MV-4-11 (cell line): ENCODE measurements at places on chromosomes 6 and 20.

DNA sequence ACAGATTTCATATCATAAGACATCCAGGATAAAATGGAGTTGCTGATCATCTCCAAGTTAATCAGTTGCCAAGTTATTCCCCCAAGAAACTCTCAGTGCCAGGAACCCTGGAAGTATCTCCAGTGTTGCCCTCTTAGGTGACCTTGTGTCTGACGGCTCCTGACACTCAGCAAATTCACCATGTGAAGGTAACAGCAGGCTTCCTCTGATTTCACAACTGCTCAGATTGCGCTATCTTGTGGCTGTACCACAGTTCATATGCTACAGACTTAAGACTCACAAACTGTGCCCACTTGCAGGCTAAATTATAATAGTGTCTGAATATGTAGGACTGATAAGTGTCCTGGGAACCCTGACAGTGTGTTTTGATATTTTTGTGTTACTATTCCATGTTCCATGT lies 186.6 kb upstream of the OPRM1 start:
- peak; percentile 70 for DNase-seq

DNA sequence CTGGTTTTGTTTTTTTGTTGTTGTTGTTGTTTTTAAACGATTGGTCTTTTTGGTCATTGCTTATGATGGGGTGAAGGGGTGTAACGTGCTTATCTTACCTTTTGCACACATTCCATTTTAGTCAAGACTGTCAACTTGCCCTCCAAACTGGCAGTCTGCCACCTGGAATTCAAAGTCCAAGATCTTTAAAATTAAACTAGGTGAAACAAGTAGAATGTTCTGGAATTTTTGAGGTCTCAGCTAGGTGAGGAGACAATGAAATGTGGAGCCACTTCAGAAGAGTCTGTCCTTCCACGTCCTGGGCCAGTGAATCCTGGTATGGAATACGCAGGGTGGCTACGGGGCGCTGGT lies 344.6 kb downstream of the ZFAND3 start:
- no peak for DNase-seq

DNA sequence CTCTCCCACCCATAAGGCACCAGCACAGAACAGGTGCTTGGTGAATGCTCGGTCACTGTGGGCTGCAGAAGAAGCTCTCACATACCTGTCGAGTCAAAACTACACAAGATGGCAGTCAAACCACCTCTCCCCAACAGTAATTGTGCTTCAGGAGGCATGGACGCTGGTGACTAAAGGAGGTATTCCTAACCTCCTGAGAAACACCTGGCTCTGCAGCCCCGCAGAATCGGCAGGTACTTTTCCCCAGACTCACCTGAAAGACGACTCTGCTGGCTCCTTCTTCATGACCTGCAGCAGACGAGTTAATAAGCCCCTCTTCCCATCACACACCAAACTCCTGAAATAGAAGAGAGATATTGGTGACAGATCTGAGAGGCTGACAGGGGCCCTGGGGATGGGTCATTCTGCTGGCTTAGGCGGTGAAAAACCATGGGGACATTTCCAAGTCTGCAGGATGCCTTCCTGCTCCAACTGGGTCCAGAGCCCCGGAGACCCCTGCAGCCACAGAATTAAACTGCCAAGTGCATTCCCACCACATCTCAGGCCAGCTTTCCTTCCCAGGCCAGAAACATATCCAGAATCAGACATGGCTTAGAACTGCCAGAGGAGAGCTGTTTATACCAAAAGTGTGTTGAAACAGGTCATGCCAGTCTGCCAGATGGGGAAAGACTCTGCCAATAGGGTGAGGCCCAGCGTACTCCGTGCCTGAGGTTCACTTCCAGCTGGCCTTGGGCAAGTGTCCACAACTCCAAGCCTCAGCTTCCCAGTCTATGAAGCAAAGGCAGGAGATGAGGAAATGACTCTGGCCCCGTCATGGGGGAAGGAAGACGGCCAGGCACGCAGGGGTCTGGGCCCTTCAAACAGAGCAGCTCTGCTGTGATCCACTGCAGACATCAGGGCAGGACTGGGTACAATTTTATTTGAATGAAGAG lies 53.0 kb downstream of the MYH7B start:
- no peak for DNase-seq

DNA sequence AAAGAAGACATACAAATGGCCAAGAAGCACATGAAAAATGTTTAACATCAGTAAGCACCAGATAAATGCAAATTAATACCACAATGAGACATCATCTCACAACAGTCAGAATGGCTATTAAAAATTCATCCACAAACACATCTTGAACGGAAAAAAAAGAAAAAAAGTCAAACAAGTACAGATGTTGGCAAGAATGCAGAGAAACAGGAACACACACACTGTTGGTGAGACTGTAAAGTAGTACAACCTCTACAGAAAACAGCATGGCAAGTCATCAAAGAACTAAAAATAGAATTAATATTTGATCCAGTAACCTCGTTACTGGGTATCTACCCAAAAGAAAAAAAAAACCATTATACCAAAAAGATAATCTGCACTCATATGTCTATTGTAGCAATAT lies 6.5 kb downstream of the STX7 start:
- no peak for DNase-seq

DNA sequence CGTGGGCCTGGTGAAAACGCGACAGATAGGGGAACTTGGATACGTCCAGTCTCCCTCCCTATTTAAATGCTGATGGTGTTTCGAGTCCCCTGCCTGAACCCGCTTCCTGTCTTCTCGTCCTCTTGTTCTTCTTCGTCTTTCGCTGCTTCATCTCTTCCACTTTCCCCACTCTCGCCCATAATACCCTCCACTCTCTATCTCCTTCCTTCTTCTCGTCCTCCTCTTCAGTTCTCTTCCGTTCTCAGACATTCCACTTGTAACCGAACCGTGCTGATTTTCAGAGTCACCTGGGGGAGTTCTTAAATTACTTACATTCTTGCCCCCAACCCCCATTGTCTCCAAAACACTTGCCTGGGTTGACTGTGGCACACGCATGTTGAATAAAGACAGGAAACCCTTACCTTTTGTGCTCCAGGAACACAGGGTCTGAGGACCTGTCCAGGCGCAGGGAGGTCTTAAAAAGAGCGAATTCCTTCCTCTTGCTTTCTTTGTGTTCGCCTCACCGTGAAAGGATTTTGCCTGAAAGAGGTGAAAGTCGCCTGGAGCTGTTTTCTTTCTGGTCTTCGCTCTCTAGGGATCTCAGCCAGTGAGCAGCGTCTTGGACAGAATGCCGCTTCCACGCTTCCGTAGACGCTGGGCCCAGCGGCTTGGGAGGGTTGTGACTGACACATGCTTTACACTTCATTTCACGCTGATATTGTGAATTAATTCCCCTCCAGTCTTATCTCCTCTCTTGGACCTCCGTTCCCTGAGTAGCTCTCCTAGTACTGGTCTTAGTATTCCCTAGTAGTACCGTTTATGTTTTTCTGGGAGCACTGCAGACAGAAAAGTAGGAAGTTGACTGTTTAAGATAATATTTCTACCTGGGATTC lies 184.0 kb downstream of the GPX5 start:
- DNase-seq, result no peak

DNA sequence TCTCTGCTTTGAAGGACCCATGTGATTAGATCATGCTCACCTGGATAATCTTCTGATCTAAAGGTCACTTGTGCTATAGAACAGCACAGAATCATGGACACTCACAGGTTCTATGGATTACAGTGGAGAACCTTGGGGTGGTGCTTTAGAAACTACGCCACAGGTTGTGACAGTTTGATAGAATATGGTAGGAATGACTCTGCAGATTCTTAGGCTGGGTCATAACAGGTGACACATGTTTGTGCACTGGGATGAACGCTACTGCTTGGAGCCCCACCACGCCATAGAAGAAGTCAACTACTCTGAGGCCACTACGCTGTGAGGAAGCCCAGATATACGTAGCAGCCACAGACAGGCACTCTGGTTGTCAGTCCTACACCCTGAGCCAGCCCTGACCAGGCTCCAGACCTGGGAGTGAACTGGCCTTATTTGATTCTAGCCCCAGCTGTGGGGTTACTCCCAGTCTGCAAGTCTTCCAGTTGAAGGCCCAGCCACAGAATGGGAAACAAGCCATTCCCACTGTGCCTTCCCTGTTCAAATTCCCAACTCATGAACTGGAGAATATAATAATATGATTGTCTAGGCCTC lies 99.0 kb upstream of the SLC24A3 start:
- DNase-seq, result no peak

- no peak for DNase-seq
Observed at GRCh38 chr20:59966428-59966827, 8.2 kb downstream of the CDH26 start.

GRCh38 chr6:28757429-28758045 lies 166.2 kb downstream of the TRIM27 start:
- no peak for DNase-seq

- no peak for DNase-seq
Observed at GRCh38 chr20:21391972-21392352, 5.4 kb downstream of the NKX2-4 start.

DNA sequence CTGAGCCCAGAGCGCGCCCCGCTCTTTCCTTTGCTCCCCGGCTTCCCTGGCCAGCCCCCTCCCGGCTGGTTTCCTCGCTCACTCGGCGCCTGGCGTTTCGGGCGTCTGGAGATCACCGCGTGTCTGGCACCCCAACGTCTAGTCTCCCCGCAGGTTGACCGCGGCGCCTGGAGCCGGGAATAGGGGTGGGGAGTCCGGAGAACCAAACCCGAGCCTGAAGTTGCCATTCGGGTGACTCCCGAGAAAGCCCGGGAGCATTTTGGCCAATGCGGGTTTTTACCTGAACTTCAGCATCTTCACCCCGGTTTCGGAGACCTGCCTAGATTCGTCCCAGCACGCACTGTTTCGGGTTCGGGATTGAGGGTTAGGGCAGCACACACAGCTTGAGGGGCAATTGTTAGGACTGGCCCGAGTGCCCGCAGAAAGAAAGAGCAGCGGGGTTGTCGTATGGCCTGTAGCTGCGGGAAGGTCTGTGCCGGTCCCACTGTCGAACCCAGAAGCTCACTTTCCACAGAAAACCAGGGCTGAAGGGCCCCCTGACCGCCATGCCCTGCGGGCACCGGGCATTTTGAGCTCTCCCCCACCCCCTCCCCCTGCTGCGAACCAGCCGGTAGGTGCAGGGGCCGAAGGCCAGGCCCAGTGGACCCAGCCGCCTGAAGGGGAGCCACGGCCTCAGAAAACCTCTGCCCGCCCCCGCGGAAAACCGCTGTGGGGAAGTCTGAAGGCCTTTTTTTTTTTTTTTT lies 2.1 kb downstream of the FOXP4 start:
- DNase-seq, result no peak

- DNase-seq, result no peak
Observed at GRCh38 chr20:17771206-17772004, 71.6 kb downstream of the BANF2 start.

GRCh38 chr6:138538390-138539031 lies 39.2 kb upstream of the NHSL1 start:
- no peak for DNase-seq

DNA sequence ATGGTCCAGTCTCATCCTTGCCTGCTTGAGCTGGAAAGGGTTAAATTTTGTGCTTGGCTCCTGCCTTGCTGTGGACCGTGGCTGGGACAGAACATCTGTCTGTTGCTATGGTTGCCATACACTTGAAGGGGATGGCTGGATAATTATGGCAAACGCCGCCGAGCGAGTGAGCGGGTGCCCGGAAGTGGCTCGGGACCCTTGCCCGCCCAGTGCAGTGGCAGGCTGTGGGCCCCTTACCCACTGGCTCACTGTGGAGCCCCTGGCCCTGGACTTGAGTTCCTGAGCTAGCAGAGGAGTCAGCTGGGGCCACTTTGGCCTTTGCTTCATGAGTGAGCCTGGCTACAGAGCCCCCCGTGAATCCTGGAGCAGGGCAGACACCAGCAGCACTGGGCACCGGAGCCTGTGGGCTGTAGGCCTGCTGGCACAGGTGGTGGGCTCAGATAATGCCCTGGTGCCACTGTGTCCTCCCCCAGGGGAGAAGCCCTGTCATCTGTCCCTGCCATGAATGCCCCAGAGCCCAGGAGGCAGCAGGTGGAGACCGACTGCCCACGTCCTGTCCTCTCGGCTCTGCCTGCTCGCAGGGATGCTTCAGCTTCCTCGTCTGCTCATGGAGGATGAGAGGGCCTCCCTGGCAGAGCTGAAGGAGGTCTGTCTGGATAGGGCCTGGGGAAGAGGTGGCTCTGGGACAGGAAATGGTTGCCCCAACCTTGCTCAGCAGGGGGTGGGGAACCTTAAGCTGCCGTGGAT lies 25.5 kb upstream of the NOL4L start:
- DNase-seq, result peak; percentile 24
